Forelimb muscle (tissue), 1 donor: ENCODE measurements at places on chromosomes 3 and 15.

DNA sequence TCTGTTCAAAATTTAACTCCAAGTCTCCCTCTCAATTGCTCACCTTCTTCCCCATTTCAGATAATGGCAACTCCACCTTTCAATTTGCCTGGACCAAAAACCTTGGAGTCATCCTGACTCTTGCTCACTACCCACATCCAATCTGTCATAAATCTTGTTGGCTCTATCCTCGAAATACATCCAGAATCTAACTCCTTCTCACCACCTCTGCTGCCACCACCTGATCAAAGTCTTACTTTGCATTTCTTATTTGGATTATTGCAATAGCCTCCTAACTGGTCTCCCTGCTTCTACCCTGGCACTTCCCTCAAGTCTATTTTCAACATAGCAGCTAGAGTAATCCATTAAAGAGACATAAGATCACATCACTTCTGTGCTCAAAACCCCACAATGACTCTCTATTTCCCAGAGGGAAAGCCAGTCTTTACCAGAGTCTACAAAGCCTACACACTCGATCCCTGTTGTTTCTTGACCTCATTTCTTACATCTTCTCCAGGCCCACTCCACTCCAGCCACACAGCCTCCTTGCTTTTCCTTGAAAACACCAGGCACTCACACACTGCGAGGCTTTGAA, 86.6 kb downstream of the GPR156 start:
- no peak for DNase-seq

DNA sequence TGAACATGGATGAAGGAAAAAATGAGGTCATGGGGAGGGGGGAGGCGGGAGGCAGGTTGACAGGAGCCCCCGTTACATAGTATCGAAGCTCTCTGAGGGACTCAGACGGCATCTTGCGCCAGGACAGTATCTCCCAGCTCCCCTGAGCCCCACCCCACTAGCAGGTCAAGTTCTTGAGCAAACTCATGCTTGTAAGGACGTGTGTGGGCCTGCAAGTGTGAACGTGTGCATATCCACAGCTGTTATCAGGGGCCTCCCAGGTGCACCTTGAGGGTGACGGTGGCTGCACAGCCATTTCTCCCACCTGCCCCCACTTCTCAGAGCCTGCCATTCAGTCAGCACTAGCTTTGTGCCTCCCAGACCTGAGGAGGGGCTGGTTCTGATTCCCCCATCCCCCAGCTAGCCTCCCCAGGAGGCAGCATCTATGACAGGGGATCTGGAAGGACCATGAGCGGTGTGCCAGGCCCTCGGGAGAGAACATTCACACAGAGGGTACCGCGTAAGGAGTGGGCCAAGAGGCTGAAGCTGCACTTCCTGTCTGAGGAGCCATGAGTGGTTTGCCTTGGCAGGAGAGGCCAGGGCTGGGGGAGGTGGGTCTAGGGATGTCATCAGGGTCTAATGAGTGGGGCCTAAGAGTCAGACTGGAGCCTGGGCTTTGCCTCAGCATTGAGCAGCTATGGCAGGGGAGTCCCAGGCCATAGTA, 2.9 kb downstream of the SEMA3F start:
- DNase-seq, result no peak

GRCh38 chr15:34993877-34994276, 5.8 kb upstream of the ZNF770 start:
- no peak for DNase-seq

GRCh38 chr3:177731644-177732268, 534.5 kb upstream of the TBL1XR1 start:
- no peak for DNase-seq

DNA sequence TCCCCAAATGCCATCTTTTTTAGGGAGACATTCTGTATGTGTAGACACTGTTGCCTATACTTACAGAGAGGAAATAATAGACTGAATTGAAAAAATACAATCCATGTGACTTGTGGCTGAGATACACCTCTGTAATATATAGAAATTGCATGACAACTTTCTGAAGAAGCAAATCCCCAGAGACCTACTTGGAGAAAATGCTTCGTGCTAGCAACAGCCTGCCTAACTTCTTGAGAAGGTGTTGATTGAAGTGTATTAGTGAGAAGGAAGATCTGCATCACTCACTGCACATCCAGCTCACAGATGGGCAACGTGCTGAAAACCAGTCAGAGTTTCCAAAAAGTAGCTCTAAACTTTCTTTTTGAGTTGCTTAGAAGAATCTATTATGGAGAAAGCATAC, 404.1 kb downstream of the EPHB1 start:
- no peak for DNase-seq
